ENCODE measurements at places on chromosomes 5 and 9.

DNA sequence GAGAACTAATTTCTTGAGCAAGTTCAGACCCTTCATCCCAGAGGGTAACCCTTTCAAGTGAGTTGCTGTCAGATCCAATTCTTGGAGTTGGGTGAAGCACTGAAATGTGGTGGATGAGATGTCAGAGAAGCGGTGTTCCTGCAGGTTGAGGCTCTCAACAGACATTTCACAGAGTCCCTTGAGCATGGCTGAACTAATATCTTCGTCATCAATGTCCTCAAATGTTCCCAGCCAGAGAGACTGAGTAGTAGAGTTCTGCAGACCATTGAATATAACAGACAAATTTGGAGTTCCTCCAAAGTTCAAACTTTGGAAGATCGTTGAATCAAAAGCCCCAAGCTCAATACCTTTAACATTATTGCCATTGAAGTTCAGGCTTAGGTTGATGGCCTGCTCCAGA, 12.7 kb downstream of the CD180 start:
- no peak for DNase-seq

DNA sequence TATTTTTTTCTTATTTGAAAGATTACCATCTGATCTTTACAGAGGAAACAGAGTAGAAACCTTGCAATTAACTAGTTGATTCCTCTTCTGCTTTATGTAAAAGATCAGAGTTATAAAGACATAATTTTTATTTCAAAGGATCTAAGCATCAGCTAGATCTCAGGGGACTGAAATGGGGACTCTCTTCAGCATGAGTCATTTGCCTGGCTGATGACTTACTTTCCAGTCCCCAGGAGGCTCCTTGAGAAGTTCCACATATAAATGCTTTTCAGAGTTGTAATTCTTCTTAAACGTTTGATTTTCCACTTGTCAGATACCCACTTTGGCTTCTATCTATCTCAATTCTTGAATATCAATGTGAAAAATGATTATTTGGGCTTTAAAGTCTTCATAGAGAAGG, 389.4 kb downstream of the RAB3C start:
- peak; percentile 17 for DNase-seq

DNA sequence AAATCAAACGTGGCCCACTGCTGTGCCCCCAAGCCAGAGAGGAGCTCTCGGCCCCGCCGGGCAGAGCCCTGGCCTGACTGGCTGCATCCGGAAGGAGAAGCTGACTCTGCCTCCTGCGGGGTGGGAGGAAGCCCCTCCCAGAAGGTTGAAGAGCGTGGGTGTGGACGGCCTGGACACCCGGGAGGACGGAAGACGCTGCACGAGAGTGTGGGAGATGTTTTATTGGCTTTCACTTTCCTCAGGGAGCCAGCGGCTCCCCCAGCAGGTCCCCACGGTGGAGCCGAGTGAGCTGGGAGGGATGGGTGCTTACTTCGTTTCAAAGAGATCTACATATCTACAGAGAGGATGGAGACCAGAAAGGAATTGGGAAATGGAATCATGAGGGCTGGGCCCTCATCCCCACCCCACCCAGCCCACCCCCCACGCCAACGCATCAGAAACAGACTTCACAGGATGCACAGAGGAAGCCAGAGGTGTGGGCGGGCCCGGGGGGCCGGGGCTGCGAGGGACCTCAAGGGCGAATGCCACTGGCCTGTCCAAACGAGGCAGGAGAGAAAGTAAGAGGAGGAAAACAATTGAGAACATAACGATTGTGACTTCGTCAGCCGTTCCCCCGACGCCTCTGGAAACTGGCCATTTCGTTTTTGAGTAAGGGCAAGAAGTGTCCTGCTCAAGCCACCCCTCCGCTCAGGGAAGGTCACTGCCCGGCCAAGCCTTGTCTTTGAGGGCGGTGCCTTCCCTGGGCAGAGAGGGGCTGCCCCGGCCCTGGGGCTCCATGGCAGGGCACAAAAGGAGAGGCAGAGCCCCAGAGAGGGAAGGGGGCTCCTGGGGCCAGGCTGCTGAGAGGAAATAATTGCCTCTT, 32.1 kb downstream of the FAM163B start:
- no peak for DNase-seq

DNA sequence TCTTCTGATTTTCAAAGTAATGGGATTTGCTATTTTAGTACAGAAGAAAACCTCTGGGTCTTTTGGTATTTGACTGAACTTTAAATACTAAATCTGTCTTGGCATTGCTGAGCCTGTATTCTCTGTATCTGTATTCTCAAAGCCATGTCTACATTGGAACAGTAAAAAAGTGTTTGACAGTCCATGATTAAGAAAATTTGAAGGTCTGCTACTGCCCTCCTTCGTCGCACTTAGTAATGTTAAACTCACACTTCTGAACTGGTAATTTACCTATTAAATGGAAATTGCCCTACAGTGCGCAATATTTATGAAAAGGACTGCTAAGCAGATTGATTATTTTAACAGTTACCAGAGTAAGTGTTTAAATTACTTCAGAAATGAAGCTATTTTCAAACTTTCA, 165.7 kb upstream of the SMC2 start:
- no peak for DNase-seq

- no peak for DNase-seq
These were observed 68.2 kb downstream of the FAM114A2 start for GRCh38 chr5:153970496-153970895.

DNA sequence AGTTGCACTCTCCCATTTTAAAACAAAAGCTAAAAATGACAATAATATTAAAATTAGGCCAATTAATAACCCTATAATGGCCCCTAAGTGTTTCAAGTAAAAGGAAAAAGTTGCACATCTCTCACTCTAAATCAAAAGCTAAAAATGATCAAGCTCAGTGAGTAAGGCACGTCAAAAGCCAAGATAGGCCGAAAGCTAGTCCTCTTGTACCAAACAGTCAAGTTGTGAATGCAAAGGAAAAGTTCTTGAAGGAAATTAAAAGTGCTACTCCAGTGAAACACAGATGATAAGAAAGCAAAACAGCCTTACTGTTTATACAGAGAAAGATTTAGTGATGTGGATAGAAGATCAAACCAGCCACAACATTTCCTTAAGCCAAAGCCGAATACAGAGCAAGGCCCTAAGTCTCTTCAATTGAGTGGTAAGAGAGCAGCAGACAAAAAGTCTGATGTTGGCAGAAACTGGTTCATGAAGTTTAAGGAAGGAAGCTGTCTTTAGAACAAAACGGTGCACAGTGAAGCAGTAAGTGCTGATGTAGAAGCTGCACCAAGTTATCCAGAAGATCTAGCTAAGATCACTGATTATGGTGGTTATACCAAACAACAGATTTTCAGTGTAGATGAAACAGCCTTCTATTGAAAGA, 144.1 kb upstream of the ACOT12 start:
- DNase-seq: no peak
